ENCODE measurements at places on chromosomes 11 and 22.
A peak's percentile ranks its signal among the peaks of the same experiment; 100 is the strongest.

DNA sequence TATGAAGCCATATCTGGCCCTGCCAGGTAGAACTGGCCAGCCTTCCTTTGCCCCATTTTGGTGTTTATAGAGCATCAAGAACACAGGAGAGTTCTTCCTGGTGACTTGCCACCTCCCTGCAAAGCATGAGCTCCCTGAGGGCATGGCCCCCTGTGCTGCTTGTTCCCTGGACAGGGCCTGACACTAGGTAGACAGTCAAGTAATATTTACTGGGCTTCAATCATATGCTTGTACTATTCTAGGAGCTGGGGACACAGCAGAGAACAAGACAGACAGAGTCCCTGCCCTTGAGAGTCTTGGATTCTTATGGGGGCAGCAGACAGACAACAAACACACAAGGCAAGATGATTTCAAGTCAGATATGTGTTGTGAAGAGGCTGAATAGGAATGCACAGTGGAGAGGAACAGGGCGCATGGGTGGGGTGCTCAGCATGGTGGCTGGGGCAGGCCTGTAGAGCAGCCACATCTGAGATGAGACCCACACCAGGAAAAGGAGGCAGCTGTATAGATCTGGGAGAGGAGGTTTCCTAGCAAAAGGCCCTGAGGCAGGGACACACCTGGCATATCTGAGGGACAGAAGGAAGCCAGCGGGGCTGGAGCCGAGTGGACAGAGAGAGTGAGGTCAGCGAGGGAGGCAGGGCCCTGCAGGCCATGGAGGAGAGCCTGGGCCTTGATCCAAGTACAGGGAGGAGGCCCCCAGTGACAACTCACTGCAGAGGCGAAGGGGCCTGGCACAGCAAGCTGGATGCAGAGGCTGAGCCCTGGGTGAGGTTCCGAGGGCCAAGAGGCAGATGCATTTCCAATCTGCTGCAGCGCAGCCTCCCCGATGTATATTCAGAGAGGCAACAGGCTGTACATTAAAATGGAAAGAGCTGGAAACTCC is 10.2 kb upstream of the CBX6 start:
- no peak for DNase-seq

GRCh38 chr11:118622376-118623268 is 15.2 kb downstream of the PHLDB1 start:
- DNase-seq: peak; percentile 73

GRCh38 chr11:34331329-34331728 is 26.5 kb downstream of the ABTB2 start:
- DNase-seq: peak; percentile 43

DNA sequence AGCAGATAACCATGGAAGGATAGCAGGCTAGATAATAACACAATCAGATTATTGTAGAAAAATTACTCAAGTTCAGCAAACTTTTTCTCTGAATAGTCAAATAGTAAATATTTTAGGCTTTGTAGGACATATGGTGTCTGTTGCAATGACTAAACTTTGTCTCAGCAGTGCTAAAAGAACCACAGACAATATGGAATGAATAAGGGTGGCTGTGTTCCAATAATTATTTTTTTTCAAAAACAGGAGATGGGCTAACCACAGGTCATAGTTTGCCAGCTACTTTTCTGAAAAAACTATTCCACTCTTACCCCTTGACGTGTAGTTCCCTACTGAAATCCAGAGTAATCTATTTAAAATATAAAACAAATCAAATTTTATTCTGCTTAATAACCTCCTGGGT is 153.9 kb upstream of the LRRC4C start:
- DNase-seq: no peak

GRCh38 chr11:1570531-1570895 is 1.6 kb downstream of the DUSP8 start:
- DNase-seq: no peak
